ENCODE measurements at places on chromosomes 4 and X. TPM values are rescaled to one million over a fixed set of nuclear protein-coding genes. Genes with fewer than 3 reads are reported as not detected.

Gene TSPAN7
- not detected for total RNA-seq

Gene SPANXC
- total RNA-seq, result not detected

Gene CT45A5
- total RNA-seq, result not detected

Gene ARX
- total RNA-seq, result under 0.01 TPM

Gene BMPR1B
- under 0.01 TPM for total RNA-seq

Gene GPRASP1
- total RNA-seq, result 23.3 TPM

Gene ACE2
- total RNA-seq, result not detected

Measured in mononuclear cell (primary cell).